MCF 10A (cell line): ENCODE measurements at places on chromosomes 1 and 21.

GRCh38 chr1:159012495-159012894, 2.8 kb downstream of the IFI16 start:
- DNase-seq: peak; percentile 77

DNA sequence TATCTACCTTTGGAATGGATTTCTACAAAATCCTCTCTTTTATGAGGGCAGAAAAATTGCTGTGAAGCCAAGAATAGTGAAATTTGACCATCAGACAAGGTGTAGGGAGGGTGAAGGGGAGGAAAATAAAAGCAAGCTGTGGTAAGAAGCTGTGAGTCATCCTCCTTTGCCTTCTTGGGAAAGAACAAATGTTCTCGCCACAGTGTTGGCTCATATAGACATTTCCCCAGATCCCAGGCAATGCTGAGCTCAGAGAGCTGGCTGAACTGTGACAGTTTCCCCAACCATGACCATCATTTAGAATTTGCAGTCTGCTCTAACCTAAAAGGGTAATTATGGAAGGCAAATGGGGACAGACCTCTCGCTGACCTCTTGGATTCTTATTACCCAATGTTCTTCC, 235.4 kb downstream of the PBX1 start:
- DNase-seq: peak; percentile 97

- no peak for DNase-seq
These were observed 10.7 kb upstream of the PTBP2 start for GRCh38 chr1:96710708-96711477.

GRCh38 chr1:79431340-79431739, 424.8 kb upstream of the ADGRL4 start:
- no peak for DNase-seq

DNA sequence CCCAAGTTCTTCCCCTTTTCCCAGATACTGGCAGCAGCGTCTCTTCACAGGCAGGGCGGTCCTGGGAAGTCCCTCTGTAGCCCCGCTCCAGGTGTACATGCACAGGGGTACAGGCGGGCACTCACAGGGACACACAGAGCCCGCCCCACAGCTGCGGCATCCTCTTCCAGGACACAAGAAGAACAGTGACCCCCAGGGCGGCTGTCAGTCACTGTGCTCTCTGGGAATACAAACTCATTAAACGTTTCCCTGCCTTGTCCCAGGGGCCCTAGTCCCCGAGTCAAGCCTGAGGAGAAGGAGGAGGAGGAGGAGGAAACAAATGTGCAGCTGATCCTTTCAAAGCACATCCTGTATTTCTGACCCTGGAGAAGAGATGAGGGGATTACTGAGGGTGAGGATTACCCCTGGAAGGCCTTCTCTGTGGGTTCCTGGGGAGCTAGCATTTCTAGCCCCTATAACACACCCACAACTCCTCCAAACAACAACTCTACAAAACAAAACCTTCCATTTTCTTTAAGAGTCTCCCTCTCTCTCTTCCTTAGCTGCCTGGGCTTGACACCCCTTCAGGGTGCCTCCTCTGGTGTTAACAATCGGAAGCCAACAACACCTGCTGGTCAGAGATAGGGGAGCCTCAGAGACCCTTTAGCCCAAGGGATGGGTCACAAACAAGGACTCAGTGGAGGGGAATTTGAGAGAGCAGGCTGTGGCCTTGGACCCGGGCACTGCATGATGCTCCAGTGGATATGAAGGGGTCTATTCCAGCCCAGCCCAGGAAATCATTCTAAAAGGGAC, 28.4 kb upstream of the DMBX1 start:
- no peak for DNase-seq

DNA sequence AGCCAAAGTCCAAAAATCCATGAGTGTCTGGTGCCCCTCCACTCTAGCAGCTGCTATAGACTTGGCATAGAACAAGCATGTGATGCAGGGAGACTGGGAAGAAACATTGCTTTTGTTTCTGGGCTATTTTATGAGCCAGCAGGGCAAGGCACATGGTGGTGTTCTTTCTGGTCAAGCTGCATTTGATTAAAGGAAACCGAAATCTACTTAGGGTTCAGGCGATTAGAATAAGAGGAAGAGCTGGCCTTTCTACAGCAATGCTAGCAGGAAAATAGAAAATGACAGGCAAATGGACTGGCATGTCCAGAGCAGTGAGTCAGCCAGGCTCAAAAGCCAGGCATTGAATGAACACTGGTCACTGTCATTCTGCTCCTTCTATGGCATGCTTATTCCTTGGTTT, 28.5 kb upstream of the ARHGAP29 start:
- no peak for DNase-seq

- no peak for DNase-seq
These were observed 8.0 kb downstream of the CHODL start for GRCh38 chr21:18252680-18253079.

- DNase-seq: no peak
These were observed 13.8 kb upstream of the RNF11 start for GRCh38 chr1:51222136-51222787.

- DNase-seq: peak; percentile 75
These were observed 10.0 kb upstream of the C1orf115 start for GRCh38 chr1:220680085-220680687.

GRCh38 chr1:39485046-39485803, 6.2 kb upstream of the BMP8A start:
- no peak for DNase-seq

- DNase-seq: peak; percentile 86
These were observed 28.9 kb upstream of the EFCAB14 start for GRCh38 chr1:46747683-46748288.

DNA sequence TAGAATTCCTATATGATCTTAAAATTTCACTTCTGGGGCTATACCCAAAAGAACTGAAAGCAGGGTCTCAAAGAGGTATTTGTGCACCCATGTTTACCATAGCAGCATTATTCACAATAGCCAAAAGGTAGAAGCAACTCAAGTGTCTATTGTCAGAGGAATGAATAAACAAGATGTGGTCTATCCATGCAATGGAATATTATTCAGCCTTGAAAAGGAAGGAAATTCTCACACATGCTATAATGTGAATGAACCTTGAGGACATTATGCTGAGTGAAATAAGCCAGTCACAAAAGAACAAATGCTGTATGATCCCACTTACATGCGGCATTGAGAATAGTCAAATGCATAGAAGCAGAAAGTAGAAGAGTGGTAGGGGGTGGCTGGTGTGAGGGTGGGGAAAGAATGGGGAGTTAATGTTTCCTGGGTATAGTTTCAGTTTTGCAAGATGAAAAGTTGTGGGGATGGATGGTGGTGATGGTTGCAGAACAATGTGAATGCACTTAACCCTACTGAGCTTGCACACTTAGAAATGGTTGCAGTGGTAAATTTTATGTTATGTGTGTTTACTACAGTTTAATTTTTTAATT, 122.4 kb downstream of the TOMM20 start:
- DNase-seq: no peak

DNA sequence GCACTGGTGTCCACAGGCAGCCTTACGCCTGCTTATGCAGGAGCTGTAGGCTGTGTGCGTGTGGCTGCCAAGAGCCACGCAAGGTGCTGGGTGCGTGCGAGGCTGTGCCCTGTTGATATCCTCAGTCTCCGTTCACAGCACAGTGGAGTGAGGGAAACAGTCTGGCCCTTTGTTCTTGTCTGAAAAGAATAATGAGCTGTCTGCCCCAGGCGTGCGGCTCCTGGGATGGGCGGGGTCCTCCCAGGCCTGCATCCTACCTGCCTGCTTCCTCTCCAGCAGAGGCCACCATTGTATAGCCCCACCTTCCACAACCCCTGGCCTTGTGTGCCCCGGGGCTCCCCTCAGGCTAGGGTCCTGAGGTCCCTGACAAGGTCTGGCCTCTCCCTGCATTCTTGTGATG, 47.0 kb upstream of the KDM4A start:
- DNase-seq: no peak
